NT2/D1 (cell line): ENCODE measurements at places on chromosomes 5 and 9.

DNA sequence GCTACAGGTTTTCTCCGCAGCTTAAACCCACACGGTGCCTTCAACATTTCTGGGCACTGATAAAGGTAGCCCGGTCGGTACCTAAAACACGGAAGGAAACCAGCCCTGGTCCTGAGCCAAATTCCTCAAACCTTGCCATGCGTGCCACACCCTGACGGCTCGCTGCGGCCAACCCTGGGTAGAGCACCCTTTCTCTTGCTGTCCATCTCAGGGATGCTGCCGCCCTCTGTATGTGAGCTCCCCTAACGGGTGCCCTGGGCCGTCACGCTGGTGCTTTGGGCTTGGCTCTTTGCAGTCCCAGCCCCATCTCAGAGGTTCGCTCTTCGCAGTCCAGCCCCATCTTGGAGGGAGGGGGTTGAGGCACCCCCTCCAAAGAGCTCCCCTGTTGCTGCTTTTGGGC is 43.9 kb downstream of the PNPLA7 start:
- no peak for DNase-seq

DNA sequence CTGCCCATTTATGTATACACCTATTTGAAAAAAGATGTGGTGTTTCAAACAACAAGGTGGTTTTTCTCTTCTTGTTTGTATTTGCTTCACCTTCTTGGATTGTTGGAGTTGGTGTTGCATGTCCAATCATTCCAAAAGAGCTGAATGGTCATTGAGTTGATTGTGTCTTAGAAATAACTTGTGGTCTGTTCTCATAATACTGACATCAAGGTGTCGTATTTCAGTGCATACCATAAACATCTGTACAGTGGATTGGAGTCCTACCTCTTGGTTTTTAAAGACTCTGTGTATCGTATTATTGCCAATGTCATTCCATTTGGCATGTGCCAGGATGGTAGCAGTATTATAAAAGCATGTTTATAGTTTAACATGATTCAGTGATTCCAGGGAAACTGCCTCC is 73.2 kb downstream of the TRIO start:
- DNase-seq = no peak

DNA sequence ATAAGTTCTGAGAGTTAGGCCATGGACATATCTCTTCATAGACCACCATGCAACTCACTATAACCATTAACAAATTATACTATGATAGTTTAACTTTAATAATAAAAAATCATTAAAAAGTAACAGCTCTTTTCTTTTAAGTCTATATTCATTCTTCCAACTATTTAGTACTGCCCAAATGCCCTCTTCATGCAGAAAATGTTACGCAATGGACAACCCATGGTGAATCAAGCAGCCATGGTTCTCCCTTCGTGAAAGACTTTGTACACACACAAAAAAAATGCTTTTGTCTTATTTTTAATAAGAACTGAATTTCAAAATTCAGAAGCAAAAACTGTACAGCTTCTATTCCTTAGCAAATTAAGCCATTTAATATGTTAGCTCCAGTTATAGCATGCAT is 401.1 kb downstream of the EFNA5 start:
- DNase-seq = no peak

GRCh38 chr5:78269088-78269703 is 25.3 kb downstream of the AP3B1 start:
- no peak for DNase-seq

GRCh38 chr9:115182264-115182663 is 64.3 kb upstream of the TNC start:
- DNase-seq = no peak

- DNase-seq = no peak
Measured at GRCh38 chr9:14246951-14247350, 67.0 kb downstream of the NFIB start.

GRCh38 chr9:76026796-76027195 is 136.3 kb downstream of the PCSK5 start:
- DNase-seq = no peak

DNA sequence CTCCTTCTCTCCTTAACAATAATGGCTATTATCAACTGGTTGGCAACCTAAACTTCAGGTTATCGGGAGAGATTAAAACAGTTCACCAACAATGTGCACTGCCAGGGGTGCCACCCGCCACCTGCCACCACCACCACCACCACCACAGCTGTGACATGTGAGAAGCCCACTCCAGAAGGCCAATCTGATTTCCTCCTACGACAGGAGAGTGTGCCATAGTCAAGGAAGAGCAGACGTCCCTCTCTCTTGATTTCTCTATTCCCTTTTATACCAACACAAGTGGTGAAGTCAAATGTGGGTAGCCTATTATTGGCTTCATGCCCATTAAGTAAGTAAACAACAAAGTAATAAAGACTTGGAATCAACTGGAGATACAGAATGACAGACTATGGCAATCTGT is 22.4 kb downstream of the GNAQ start:
- no peak for DNase-seq

GRCh38 chr9:108859459-108860114 is 2.5 kb upstream of the ACTL7A start:
- DNase-seq = no peak

GRCh38 chr9:129446828-129447550 is 173.9 kb downstream of the C9orf50 start:
- no peak for DNase-seq

DNA sequence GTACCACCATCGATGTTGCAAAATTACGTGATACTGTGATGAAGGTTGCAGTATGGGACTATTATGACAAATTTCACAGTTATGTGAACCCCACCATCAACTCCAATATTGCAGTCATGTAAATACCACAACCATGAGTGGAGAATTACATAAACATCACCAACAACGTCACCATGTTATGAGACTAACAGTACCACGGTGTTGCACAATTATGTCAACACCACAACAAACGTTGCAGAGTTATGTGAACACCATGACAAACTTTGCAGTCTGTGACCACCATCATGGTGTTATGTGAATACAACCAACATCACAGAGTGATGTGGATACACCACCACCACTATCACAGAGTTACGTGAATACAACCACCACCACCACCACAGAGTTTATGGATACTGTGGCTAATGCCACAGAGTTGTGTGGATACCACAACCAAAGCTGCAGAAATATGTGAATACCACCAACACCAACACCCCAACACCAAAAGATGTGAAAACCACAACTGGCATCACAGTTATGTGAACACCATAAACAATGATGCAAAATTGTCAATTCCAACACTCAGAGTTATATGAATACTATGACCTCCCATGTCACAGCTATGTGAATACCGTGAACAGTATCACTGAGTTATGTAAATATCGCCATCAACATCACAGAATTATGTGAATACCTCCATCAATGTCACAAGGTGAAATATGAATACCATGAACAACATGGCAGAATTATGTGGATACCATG is 62.4 kb downstream of the SHC3 start:
- no peak for DNase-seq

GRCh38 chr9:129398101-129398960 is 220.3 kb upstream of the IER5L start:
- DNase-seq = no peak

DNA sequence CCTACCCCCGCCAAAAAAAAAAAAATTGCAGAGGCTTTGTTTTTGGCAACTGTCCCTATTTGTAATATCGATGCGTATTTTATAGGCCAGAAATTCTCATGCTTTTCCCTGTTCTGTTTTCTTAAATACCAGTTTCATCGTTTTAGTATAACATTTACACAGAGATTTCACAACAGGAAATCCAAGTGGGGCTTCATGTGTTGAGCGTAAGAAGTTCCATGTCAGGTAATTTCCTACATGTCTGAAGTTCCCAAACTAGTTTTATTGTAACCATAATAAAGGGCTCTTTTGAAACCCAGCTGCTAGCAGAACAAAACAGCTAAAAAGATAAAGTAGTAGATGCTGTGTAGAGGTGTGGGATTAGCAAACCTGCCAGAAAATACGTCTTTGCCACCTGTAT is 4.2 kb downstream of the SMC5 start:
- DNase-seq = no peak

- peak; percentile 48 for DNase-seq
Measured at GRCh38 chr5:42950456-42951292, 89.4 kb downstream of the ANXA2R start.

- DNase-seq = no peak
Measured at GRCh38 chr5:1467341-1468246, 22.4 kb upstream of the SLC6A3 start.

GRCh38 chr9:111984086-111984802 is 87.6 kb downstream of the UGCG start:
- DNase-seq = no peak
